ENCODE measurements at places on chromosomes 3 and 15.

DNA sequence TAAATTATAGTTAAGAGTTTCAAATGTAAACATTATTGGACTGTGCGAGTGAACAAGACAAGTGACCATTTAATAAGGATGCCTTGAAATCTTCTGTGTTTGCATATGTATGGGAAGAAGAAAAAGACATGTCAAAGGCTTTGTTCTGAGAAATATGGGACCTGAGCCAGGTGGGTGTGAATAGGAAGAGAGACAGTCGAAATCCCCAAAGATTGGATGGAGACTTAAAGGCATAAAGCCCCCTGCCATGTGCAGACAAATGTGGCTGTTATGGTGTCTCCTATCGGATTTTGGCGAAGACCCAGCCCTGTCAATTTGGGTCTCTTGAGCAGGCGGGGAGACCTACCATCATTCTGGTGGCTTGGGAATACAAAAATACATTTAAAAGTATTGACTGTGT, 16.9 kb downstream of the FXR1 start:
- DNase-seq: no peak

GRCh38 chr3:173463250-173463649, 65.7 kb downstream of the NLGN1 start:
- DNase-seq: no peak

GRCh38 chr3:30659270-30660130, 53.1 kb downstream of the TGFBR2 start:
- no peak for DNase-seq

DNA sequence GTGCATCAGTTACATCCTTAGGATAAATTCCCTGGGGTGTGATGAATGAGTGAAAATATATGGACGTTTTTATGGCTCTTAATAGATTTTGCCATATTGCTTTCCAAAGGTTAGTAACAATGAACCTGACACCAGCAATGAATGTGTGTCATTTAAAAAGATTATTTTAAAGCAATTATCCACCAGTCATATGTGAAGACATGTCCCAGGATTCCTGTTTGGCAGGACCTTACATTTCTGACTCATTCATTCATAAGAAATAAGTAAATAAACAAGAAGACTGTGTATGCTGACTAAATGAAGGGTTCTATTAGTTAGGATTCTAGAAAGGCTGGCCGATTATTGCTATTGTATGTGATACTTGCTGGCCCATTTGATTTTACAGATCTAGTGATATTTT, 201.5 kb downstream of the SOX2 start:
- no peak for DNase-seq

DNA sequence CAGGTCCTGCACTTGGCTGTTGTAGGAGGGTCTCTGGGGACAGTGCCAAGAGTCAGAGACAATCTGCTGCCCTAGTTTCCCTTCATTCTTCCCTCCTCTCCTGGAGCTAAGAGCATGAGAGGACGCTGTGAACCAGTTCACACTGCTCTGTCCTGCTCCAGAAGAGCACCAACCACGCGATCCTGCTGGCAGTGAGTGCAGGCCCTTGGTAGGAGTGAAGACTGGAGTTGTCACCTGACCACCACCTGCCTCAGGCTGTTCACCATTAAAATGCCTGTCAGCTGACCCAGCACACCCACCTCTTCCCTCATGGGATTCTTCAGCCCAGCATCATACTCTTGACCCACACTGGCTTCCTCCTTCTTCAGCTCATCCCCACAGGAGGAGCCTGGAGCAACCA, 2.9 kb downstream of the TM6SF1 start:
- no peak for DNase-seq

DNA sequence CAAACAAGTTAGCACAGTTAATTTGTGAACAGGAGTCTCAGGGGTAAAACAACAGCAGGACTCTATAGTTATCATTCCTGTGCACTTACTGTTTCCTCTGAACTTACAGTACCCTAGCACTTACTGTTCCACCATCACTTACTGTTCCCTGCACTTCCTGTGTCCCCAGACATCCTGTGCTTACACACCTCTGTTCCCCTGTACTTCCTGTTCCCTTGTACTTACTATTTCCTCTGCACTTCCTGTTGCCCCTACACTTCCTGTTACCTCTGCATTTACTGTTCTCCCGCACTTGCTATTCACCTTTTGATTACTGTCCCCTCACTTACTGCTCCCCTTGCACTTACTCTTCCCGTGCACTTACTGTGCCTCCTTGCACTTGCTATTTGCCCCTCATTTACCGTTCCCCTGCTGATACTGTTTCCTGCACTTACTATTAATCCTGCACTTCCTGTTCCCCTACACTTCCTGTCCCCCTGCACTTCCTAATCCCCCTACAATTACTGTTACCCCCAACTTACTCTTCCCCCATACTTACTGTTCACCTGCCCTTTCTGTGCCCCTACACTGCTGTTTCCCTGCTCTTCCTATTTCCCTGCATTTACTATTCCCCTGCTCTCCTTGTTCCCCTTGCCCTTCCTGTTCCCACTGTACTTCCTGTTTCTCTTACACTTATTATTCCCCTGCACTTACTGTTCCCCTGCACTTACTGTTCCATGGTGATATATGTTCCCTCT, 30.3 kb downstream of the TPRA1 start:
- DNase-seq: no peak

- DNase-seq: no peak
These were observed 114.3 kb upstream of the FXR1 start for GRCh38 chr3:180798197-180798596.

DNA sequence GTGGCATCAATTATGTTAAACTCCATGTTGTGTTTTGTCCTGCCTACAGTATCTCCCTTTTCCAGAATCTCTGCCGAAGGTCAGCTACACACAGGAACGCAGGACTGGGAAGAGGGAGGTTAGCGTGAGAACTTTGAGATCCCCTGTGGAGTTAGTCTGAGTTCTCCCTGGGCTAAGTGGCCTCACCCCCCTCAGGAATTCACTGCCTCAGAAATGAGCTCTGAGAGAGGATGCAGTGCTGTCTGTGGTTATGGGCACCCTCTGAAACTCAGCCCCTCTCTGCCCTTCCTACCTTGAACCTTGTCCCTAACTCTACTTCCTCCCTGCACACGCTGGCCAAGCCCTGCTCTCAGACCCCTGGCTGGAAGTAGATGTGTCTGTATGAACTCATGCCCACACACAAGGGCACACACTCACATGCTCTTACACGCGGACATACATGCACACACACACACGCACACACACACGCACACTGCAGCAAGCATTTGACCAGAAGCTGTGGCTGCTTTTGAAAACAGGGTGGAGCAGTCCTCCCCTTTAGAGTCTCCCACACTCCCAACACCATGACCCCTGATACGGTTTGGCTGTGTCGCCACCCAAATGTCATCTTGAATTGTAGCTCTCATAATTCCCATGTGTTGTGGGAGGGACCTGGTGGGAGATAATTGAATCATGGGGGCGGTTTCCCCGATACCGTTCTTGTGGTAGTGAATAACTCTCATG, 5.3 kb upstream of the VIPR1 start:
- no peak for DNase-seq

GRCh38 chr3:116384717-116385116, 60.6 kb downstream of the LSAMP start:
- DNase-seq: no peak

DNA sequence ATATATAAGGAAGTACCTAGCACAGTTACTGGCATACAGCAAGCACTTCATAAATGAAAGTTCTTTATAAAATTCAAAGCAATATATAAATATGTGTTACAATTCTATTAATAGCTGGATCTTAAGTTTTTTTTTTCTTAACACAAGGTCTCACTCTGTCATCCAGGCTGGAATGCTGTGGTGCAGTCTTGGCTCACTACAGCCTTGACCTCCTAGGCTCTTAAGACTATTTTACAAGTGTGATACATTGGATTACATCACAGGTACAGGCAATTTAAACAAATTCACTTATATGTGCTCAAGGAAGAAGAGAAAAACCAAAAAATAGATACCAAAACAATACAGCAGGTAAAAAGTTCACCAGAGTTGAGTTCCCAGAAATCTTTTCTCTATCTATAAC, 60.6 kb downstream of the ZNF280D start:
- no peak for DNase-seq

GRCh38 chr3:142174559-142174958, 25.2 kb upstream of the TFDP2 start:
- DNase-seq: no peak

GRCh38 chr3:129940086-129940485, 34.4 kb upstream of the TRH start:
- no peak for DNase-seq

GRCh38 chr15:90535254-90535653, 5.5 kb downstream of the CRTC3 start:
- DNase-seq: no peak

All from nephron progenitor cell (in vitro differentiated cells).